ENCODE measurements at places on chromosomes 4 and X. TPM values are rescaled to one million over a fixed set of nuclear protein-coding genes. Genes with fewer than 3 reads are reported as not detected.

The IQSEC2 gene
- 31.7 TPM for total RNA-seq

The FAM47C gene
- total RNA-seq, result not detected

GRCh38 chr4:48033412-48033811 is 16.8 kb downstream of the NIPAL1 start:
- DNase-seq, result no peak

The ZNF718 gene
- total RNA-seq, result 15.1 TPM

The GPR82 gene
- 0.26 TPM for total RNA-seq

- no peak for DNase-seq
These were observed 175.9 kb downstream of the SLC39A8 start for GRCh38 chr4:102169345-102169744.

GRCh38 chrX:17432158-17432557 is 57.2 kb downstream of the NHS start:
- DNase-seq, result no peak

DNA sequence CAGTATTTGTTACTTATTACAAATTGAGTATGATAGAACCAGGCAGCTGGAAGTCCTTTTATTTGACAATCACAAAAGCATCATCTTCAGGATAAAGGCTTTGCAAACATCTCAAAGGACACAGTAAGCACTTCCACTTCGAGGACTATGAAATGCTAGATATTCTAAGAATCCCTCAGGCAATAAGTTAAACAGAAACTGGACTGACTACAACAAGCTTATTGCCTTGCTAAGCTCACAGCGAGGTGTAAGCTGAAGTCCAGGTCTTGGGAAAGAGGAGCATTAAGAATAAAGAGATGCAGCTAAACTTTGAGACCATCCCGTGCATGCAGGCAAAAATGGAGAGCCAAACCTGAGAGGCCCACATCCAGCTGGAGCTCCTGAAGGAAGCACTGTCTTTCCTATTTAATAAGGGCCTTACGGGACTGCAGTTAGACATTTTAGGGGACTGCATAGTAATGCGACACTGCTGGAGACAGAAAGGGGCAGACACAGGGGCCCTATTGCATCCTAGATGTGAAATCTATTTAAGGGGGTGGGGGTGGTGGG is 38.7 kb downstream of the DCHS2 start:
- DNase-seq, result no peak
